Activated T-cell treated with anti-CD3 and anti-CD28 coated beads, Interleukin-2, amount 50 U/mL, for 4 hours (primary cell): ENCODE measurements at places on chromosomes 11 and 22.

DNA sequence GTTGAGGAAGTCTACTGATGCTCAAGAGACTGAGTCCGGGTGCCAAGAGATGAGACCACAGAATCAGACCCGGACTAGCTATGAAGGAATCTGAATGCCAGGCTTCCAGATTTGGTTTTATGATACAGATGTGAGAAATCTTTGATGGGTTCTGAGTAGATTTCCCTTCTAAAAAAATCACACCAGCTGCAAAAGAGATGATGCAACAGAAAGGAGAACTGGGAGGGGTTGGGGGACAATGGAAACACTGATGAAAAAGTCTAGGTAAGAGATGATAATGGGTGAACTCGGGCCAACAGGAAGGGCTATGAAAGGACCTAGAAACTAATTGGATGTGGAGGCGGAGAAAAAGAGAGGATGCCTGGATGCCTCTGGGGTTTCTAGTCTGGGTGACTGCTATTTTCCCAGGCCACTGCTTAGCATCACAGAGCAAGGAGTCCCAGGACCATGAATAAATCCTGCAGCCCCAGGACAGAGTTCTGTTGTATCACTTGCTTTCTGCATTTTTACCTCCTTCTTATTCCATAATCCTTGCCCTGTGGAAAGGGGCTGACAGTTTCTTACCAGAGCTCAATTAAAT, 115.4 kb upstream of the SEZ6L start:
- no peak for DNase-seq

GRCh38 chr11:62613291-62613778, 278 bp downstream of the ROM1 start:
- DNase-seq, result no peak

- peak; percentile 64 for DNase-seq
These were observed 15.2 kb downstream of the SERPINH1 start for GRCh38 chr11:75577207-75577606.

GRCh38 chr22:47160781-47161520, 398.5 kb downstream of the TBC1D22A start:
- no peak for DNase-seq

- no peak for DNase-seq
These were observed 3.1 kb upstream of the LGALS1 start for GRCh38 chr22:37672206-37672919.

DNA sequence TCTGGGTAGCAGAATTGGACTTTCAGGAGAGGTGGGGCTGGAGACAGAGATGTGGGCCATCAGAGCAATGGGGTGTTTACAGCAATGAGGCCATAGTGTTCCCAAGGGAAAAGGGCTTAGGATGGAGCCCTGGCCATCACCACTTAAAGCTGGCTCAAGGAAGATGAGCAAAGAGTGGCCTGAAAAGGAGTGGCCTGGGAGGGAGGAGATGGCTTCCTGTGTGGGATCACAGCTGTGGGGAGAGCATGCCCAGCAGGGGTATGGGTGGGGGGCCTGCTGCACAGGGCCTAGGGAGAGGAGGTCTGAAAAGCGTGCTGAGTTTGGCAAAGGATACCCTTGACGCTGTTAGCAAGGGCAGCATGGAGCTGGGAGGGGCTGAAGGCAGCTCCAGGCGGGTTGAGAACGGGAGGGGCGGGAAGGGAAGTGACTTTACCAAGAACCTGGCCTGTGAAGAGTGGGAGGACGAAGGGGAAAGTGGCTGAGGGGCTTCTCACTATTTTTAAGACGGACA, 13.9 kb downstream of the LRRC32 start:
- DNase-seq, result no peak

- no peak for DNase-seq
These were observed 34.7 kb downstream of the LDHAL6A start for GRCh38 chr11:18490319-18490718.

DNA sequence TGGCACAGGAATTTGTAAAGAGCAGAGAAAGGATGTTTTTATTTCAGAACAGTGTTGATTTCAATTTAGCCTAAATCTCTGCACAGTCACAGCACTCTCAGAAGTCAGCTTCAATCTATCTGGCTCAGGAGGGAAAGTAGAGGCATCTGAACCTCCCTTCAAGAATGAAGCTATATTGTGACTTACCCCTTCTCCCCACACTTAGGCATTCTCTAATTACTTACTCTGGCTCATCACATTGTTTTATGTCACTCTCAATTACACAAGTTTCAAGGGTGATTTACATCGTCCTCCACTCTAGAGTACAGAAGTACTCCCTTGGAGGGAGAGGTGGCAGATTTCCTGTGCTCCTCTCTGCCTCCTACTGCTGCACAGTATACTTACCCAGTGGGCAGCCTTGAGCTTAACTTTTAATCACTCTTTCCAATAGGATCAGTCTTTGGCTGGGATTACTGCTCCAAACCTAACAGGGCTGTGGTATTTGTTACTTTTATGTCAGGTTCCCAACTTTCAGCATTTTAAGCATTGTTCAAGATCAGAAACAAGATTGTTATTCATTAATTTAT, 211.4 kb downstream of the AASDHPPT start:
- DNase-seq, result no peak

- DNase-seq, result no peak
These were observed 38.1 kb downstream of the MB start for GRCh38 chr22:35578836-35579575.

- DNase-seq, result no peak
These were observed 33.3 kb downstream of the SYT13 start for GRCh38 chr11:45252877-45253276.

DNA sequence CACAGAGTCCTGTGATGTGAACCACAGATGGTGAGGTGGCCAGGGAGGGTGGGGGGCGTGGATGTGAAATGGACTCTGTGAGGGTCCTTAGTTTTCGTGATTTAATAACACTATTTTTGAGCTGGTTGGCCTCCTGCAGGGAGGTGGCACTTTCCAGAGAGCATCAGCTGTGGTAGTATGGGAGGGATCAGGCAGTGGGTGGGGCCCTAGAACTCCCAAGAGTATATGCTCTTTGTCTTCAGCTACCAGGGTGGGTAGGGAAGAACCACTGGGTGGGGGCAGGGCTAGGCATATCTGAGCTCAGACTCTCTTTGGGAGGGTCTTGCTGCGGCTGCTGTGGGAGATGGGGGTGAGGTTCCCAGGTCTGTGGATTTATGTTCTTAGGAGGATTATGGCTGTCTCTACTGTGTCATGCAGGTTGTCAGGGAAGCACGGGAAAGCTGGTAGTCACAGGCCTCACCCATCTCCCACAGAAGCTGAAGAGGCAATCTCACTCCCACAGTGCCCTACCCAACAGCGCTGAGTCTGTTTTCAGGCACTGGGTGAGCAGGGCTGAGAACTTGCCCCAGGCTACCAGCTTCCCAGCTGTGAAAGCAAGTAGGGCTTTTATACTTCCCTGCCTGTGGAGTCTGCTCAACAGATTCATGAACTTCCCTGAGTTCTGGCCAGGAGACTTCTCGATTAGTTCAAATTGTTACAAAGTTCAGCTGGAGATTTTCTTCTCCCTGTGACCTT, 47.9 kb upstream of the SNX19 start:
- no peak for DNase-seq

GRCh38 chr11:2522631-2523255, 77.9 kb downstream of the KCNQ1 start:
- DNase-seq, result peak; percentile 1

DNA sequence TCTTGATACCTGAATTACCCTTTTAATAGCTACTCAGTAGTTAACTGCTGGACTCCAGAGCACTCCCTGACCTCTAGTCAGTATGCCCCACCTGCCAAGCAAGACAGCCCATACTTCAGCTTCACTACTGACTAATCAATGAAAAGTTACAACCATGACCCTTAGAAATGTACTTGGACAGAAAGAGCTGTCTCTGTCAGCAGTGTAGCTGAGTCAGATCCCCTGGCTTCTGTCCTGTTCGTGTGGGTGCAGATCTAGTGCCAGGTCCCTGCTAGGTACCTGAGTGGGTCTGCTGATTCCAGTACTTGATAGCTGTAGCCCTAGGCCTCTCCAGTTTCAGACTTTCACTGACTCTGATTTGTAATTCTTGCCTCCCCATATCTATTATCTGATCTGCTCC, 265.8 kb upstream of the POU2AF2 start:
- no peak for DNase-seq

DNA sequence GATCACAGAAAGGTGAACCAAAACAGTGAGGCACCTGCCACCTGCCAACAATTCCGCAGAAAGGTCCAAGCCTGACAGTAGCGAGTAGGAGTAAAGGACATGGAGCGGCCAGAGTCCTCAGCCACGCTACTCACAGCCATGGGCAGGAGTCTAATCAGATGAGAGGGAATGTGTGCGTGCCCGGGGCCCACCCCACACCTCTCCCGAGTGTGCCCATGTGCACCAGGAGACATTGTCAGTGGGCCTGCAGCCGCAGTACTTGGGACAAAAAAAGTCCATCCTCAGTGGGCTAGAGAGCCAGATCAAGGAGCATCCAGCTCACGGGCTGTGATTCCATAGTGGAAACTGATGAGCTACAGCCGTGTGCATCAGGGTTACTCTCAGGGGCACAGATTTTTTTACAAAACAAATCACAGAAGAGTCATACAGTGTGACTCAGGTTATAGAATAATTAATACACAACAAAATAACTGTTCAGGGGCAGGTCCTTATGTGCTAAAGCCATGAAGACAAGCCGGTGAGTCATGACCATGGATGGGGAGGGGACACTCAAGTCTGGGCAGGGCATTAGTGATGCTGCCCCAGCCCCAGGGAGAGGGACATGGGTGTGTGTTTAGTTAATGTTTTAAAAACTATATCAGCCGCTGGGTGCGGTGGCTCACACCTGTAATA, 12.0 kb downstream of the SART1 start:
- no peak for DNase-seq

- DNase-seq, result no peak
These were observed 10.3 kb upstream of the THOC5 start for GRCh38 chr22:29563652-29564460.

GRCh38 chr11:70233511-70233934, 30.4 kb downstream of the FADD start:
- no peak for DNase-seq

DNA sequence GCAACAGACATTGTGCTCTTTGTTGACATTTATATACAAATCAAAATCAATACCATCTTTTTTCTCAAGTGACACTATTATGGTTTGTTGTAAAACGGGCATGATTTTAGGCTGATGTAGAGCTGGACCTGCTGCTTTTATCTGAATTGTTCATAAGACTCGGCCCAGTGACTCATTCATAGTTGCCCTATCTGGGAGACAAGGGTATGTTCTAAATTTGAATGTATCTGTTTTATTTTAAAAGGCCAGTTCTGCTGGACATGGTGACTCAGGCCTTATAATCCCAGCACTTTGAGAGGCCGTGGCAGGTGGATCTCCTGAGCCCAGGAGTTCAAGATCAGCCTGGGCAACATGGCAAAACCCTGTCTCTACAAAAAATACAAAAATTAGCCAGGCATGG, 39.3 kb downstream of the CEP295 start:
- no peak for DNase-seq

- no peak for DNase-seq
These were observed 16.6 kb downstream of the TBC1D10A start for GRCh38 chr22:30309951-30310741.

DNA sequence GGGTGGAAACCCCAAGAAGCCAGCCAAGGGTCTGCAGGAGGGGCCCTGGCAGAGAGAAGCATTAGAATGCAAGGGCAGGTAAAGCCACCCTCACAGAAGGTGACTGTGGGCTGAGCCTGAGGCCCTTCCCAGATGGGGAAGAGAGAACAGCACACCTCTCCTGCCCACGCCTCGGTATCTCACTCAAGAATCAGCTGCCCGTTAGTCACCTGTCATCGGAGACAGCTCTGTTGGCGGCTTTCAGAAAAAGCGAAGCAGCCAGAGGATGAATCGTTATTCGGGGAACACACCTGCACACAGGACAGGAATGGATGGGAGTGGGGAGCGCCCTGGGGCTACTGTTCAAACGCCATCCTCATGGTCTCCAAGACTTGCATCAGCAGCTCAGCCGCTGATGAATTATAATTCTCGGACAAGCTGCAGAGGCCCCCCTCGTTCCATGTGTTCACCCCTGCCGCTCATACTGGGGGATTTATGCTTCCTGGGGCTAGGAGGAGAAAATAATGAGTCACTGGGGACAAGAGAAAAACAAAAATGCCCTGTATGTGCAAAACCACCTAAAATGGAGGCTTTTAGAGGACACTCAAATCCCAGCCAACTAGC, 21.6 kb upstream of the TMA7B start:
- DNase-seq, result peak; percentile 60

- DNase-seq, result no peak
These were observed 78.7 kb downstream of the ZNRF3 start for GRCh38 chr22:28962042-28962554.

GRCh38 chr11:134317103-134317502, 14.7 kb upstream of the GLB1L2 start:
- no peak for DNase-seq

DNA sequence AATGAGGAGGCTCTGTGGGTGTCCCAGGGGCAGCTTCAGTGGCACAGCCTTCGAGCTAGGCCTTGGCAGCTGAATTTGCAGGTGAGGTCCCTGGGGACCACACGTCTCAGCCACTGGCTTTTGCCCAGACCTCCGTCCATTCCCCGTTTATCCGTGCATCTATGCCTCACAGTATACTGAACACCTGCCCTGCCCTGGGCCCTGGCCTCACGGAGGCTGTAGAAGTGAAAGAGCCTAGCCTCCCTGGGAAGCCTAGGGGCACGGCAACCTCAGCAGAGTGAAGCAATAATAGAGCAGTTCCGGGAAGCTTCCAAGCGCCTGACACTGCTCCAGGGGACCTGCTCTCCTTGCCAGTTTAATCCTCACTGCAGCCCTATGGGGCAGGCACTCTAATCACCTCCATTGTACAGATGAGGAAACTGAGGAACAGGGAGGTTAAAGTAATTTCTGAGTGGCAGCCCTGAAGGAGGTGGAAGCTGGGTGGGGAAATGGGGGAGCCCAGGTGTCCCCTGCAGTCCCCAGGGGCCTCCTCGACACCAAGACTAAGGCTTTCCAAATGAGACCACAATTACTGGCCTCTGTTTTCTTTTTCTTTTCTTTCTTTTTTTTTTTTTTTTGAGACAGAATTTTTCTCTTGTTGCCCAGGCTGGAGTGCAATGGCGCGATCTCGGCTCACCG, 2.7 kb upstream of the NFAM1 start:
- DNase-seq, result no peak

DNA sequence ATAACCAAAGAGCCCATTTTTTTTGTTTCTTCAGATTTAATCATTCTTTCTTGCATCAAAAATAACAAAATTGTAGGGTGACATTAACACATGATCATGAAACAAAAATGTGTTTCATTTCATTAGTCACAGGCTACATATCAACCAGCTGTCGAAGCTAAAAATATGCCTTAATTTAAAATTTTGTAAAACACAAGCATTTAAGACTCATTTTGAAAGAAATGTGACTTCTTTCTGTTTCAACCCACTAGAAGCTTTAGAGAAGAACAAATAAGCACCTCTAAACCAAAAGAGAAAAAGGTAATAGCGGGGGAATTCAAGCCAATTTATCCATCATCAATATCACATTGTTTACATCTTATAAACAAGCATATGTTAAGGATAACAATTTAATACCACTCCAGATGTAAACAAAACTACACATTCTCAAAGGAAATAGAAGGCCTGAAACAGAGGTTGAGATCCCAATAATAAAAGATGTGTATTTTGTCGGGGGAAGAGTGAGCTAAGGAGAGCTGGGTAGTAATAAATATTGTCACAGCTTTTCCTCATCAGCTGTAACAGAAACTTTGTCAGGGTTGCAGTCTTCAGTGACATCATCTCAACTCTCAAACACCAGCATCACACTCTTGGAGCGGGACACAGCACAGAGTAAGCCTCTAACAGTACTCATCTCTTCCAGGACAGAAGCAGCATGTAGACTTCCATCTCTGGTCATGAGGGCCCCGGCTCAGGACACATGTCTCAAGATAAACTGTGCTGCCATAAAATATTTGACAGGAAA, 42.0 kb downstream of the ALG9 start:
- no peak for DNase-seq
